ENCODE measurements at places on chromosomes 7 and 10. TPM values are rescaled to one million over a fixed set of nuclear protein-coding genes. Genes with fewer than 3 reads are reported as not detected.

The IFIT1B gene
- not detected for total RNA-seq

The TEX47 gene
- total RNA-seq: not detected

The ANXA8L1 gene
- total RNA-seq: not detected

The FAM204A gene
- 64.3 TPM for total RNA-seq

The CALML5 gene
- not detected for total RNA-seq

The FAM25C gene
- not detected for total RNA-seq

The UPK3BL2 gene
- 46.0 TPM for total RNA-seq

The NANOS1 gene
- 0.49 TPM for total RNA-seq

The FAM131B gene
- total RNA-seq: 0.61 TPM

The SFRP5 gene
- total RNA-seq: not detected
